ENCODE measurements at places on chromosomes 4 and X. TPM values are rescaled to one million over a fixed set of nuclear protein-coding genes. Genes with fewer than 3 reads are reported as not detected.

The ODAM gene
- not detected for total RNA-seq

DNA sequence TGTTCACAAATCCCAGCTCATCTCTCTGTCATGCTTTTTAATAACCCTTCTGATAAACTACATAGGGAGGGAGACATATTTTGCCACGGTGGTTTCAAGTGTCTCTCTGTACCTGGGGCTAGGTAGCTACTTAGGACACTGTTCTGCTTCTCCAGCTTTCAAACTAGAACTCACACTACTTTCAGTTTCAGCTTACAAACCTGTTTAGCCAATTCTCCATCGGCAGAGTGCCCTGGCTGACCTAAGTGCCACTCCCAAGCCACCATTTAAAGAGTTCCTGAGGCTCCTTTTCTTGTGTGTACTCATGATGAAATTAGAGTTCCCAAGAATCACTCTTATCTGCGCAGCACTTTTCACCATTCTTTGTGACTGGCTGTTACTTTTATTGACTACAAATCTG lies 899.2 kb downstream of the FAT4 start:
- no peak for DNase-seq

DNA sequence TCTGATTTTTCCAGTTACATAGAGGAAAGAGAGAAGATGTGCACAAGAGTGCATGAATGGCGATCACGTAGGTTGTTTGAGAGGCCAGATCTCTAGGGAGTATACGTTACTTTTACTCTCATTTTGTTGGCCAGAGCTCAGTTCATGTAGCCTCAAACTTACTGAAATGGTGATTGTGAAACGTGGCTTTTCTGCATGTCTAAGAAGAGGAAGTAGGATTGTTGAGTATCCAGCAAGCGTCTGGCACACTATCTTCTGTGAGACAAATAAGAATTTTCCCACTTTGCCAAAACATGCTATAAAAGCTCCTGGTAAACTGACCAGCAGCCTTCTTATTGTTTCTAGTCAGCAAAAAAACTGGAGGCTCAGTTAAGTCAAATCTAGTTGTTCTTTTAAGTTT lies 264.5 kb upstream of the EMCN start:
- no peak for DNase-seq

The SERPINA7 gene
- not detected for total RNA-seq

The SYTL4 gene
- total RNA-seq, result 18.0 TPM

DNA sequence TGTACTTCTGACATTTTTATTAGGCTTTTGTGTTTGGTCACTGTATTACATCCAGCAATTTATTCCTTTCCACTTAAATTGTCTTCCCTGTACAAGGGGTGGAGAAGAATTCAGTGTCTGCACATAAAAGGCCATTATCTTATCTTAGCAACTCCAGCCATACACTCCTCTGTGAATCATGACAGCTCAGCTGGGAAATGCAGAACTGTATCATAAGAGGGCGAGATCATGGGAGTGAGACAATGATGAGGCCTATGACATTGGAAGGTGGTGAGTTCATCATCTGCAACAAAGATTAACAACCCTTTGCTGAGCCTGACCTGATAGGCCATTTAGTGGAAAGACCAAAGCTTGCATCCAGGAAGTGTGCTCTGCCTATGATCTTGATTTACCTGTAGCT lies 33.3 kb downstream of the SLIT2 start:
- no peak for DNase-seq

The ENPEP gene
- total RNA-seq, result 17.6 TPM

DNA sequence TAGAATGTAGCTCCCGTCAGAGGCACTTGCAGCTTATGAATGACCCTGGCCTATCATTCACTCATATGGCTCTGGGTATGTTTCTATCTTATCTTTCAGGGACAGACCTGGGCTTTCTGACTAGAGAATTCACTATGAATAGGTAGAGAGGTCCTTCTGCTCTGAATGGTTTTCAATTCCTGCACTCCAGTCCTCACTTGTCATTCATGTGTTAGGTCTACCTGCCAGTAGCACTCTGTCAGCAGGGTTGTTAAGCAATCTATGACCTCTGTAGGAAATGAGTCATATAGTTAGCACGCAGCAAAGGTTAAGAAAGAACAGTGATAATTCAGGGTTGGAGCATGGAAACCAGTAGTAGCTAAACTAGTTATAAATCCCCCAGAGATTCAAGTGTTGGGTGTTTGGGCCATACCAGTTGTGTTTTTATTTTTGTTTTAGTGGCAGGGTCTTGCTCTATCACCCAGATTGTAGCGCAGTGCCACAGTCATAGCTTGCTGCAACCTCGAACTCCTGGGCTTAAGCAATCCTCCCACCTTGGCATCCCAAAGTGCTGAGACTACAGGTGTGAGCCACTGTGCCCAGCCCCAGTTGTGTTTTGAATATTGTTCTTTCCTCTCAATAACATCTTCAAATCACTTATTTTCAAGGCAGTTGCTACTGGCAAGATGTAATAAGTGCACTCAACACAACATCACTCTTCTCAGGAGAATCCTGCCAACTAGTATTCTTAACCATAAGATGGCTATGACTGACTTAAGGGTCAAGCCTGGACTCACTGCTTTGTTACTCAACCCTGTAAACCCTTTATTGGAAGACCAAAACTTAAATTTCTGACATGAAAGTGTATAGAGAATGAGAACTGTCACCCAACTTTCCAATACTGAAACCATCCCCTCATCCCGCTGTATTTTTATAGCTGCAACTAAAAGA lies 25.1 kb downstream of the ARL13A start:
- DNase-seq, result no peak

The TRIM75 gene
- total RNA-seq, result not detected

DNA sequence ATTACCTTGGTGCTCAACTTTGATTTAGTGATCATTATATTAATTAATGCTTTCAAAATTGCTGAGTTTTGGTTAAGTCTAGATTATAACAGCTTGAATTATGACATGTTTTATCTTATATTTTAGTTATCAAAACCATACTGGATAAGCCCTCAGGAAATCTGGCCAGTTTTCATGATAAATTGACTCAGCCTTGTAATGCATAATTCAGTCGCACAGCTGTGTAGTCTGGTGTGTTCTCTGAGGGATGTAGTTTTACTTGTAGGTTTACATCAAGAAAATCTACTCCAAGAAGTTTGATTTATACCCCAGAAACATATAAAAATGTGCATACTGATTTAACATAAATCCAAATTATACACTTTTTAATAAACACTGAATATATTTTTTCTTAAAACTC lies 477.5 kb downstream of the SPRY1 start:
- DNase-seq, result no peak

DNA sequence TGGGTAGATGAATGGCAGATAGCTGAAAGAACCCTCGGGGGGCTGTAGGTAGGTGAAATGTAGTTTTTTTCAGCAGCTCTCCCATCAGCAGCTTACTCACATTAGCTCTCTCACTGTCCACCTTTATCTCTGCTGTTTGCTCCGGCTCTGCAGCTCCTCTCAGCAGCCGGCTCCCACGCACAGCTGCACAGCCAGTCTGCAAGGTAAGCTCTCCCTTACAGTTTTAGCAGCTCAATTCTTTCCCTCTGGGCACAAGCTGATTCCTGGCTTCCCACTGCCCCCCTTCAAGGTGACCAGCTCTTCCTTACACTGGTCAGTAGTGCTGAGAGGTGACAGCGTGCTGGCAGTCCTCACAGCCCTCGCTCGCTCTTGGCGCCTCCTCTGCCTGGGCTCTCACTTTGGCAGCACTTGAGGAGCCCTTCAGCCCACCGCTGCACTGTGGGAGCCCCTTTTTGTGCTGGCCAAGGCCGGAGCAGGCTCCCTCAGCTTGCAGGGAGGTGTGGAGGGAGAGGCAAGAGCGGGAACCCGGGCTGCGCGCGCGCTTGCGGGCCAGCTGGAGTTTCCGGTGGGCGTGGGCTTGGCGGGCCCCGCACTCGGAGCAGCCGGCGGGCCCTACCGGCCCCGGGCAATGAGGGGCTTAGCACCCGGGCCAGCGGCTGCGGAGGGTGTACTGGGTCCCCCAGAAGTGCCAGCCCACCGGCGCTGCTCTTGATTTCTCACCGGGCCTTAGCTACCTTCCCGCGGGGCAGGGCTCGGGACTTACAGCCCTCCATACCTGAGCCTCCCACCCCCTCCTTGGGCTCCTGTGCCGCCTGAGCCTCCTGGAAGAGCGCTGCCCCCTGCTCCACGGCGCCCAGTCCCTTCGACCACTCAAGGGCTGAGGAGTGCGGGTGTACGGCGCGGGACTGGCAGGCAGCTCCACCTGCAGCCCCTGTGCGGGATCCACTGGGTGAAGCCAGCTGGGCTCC lies 393.6 kb downstream of the CENPC start:
- DNase-seq, result no peak
